ENCODE measurements at places on chromosomes 13 and 19.
A peak's percentile ranks its signal among the peaks of the same experiment; 100 is the strongest.

GRCh38 chr13:59728896-59729545 is 434.7 kb downstream of the DIAPH3 start:
- no peak for DNase-seq

GRCh38 chr19:11198769-11199424 is 1.6 kb upstream of the KANK2 start:
- DNase-seq: no peak

DNA sequence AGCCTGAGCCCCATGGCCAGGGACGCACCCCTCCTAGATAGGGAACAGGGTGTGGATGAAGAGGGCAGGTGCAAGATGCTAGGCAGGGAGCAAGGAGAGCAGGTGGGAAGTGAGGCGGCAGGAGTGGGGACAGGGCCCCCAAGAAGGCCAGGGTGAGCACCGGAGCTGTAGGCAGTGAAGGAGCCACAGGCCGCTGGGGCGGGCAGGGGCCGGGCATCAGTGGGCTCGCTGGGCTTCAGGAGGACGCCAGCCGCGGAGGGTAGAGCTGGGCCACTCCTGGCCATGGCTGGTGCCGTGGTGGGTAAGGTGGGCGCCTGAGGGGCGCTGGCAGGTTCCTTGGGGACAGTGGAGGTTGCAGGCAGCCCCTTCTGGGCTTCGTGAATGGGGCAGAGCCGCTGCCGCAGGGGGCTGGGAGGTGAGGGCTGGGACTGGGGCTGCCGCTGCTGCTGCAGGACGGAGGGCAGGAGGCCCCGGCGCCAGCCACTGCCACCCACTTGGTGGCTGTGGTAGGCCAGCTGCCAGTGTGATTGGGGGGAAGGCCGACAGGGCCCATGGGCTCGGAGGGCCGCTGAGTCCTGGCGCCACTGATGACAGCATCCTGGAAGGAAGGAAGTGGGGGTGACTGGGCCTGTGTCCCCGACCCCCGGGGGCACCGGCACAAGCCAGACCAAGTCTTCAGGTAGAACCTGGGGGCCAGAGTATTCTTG is 2.1 kb downstream of the NKPD1 start:
- no peak for DNase-seq

DNA sequence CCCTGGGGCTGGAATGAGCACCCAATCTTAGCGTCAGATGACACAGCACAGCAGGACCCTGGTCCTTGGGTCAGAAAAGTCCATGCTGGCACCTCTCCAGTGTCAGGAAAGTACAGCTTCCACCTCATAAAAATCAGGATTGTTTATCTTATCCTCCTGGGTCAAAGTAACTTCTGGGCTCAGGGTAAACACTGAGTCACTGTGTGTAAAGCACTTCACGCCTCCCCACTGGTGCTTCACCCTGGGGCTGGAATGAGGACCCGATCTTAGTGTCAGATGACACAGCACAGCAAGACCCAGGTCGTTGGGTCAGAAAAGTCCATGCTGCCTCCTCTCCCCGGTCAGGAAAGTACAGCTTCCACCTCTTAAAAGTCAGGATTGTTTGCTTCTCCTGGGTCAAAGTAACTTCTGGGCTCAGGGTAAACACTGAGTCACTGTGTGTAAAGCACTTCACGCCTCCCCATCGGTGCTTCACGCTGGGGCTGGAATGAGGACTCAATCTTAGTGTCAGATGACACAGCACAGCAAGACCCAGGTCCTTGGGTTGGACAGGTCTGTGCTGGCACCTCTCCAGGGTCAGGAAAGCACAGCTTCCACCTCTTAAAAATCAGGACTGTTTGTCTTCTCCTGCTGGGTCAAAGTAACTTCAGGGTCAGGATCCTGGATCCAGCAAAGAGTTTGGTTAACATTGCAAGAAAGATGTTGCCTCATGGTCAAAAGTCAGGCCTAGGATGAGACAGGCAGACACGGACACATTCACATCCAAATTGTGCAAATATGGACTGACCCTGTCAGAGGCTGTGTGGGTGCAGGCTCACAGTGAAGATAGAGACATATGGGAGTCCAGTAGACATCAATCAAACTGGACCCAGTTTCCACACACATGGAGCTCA is 39.2 kb upstream of the CYP2A7 start:
- peak; percentile 59 for DNase-seq

DNA sequence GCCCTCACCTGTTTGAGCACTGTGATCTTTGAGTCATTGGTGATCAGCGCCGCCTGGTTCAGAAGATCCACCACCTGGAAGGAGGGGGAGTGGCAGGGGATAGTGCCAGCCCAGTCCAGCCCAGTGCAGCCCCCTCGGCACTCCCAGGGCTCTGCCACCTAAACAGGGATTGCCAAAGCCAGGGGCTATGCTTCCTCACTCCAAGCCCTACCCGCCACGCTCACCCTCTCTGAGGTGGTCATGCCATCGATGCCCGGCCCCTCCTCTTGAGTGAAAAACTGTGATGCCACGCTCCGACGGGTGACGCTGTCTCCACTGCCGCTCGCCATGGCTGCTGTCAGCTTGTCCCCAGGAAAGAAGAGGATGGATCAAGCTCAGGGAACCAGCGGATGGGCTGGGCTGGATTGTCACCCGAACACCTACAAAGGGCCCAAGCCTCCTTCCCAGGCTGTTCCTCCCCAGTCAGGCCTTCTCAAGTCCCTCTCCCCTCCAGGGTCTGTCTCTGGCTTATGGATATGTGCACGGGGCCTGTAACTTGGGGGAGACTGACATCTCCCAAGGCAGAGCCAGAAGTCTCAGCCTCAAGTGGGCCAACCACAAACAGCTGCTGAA is 8.7 kb downstream of the SYMPK start:
- no peak for DNase-seq

Data from HuH-7 (cell line).